Ovary (tissue), 10 donors: ENCODE measurements at places on chromosomes 4 and X. TPM values are rescaled to one million over a fixed set of nuclear protein-coding genes. Genes with fewer than 3 reads are reported as not detected.

DNA sequence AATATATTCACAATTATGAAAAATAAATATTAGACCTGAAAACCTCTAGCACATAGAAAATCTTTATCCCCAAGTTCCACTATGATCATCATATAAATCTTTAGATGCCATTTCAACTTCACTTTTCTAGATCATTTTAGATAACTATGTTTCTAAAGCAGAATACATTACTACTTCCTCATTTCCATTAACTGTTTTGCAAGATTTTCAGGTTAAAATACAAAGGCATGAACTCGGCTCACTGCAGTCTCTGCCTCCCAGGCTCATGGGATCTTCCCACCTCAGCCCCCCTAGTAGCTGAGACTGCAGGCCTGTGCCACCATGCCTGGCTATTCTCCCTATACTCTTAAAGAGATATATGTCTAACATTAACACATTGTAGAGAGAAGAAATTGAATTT is 1365.9 kb upstream of the AGA start:
- no peak for DNase-seq

ARX gene
- polyA plus RNA-seq, result 78.0 TPM

REPS2 gene
- polyA plus RNA-seq, result 9.1 TPM

CENPVL1 gene
- polyA plus RNA-seq, result not detected

PDZD4 gene
- 2.0 TPM for polyA plus RNA-seq

IL21 gene
- not detected for polyA plus RNA-seq

TMEM33 gene
- polyA plus RNA-seq, result 8.8 TPM

DNA sequence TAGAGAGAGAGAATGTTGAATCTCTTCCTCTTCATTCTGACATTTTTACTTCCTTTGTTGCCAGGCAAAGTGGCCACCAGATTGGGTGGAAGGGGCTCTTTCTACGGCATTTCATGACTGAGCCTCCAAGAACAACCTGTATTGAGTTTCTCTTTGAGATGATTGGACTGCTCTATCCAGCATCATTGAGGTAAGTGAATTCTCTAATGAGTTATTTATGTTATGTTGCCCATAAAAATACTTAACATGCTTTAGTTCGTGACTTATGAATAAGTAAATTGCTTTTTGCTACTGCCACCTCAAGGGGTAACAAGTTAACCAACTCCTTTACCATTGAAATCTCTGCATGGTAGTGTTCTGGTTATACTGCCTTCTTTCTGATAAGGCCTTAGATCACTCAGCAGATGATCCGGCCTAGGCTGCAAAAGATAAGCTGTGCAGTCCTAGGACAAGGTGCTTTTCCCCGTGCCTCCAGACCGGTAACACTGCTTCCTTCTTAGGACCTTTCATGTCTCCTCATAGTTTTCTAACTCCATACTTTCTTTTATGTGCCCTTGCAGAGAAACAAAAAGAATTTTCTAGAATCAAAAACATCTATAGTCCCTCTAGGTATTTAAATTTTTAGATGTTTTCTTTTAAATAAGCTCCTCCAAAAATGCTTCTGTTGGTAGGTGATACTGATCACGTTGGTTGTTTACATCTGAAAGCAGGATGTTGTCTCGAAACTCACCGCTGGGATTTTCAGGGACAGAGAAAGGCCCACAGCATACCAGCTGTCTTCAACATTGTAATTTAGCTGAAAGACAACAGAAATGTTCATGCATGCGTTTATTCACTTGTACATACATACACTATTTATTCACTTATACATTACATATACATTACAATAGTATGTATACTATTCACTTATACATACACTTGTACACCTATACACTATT is 157.1 kb upstream of the RBPJ start:
- DNase-seq, result no peak

- DNase-seq, result no peak
These were observed 21.0 kb downstream of the RBM47 start for GRCh38 chr4:40608628-40609027.

DUSP21 gene
- not detected for polyA plus RNA-seq

- DNase-seq, result no peak
These were observed 62.1 kb downstream of the CLCN3 start for GRCh38 chr4:169682372-169683047.

DNA sequence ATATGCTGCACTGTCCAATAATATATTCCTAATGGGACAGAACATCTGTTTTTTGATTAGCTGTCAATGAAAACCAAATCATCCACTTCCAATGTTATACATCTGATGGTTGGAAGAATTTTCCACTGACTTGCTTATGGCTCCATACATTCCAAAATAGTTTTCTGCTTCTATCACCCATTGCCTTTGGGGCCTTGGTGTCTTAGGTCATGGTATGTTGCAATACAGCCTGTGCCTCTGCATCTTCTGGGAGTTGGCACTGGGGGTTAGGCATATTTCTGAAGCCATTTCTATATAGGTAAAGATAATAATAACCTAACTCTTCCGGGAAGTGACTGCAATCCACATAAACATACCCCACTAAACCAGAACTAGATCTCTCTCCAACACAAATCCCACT is 53.2 kb upstream of the NR3C2 start:
- no peak for DNase-seq

GRCh38 chrX:150165776-150166610 is 197.1 kb upstream of the MAMLD1 start:
- DNase-seq, result no peak

DNA sequence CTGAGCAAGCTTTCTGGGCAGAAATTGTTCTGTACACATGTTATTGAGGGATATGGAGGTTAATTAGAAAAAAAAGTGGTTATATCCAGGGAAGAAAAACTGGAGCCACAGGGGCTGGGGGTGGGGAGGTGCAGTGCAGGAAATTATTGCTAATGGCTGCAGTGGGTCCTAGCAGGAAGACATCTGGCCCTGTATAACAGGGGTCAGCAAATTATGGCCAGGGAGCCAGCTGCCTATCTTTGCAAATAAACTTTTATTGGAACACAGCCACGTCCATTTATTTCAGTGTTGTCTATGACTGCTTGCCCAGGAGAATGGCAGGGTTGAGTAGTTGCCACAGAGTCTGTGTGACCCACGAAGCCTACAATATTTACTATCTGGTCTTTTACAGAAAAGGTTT is 23.4 kb upstream of the PRPS2 start:
- no peak for DNase-seq

GRCh38 chr4:2102045-2102883 is 43.1 kb downstream of the NAT8L start:
- DNase-seq, result no peak

- no peak for DNase-seq
These were observed 2464.6 kb downstream of the PCDH7 start for GRCh38 chr4:33184657-33185290.

DNA sequence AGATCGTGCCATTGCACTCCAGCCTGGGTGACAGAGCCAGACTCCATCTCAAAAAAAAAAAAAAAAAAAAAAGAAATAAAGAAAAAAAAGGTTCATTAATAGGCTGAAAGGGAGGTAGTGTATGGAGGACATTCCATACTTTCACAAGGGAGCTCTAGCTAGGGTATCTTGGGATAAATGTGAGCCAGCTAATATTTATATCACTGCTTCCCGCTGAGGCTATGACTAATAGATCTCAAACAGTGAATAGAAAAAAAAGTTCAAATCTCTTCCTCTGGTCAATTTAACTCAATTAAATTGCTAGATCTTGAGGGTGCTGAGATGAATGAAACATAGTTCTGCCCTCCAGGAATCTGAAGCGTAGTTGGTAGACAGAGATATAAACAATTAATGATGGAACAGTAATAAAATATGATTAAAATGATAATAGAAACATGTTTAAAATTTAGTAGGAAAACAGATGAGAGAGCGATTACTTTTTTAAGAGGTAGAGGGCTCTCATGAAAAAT is 55.7 kb upstream of the SHISA3 start:
- no peak for DNase-seq

- DNase-seq, result no peak
These were observed 488 bp downstream of the TBC1D25 start for GRCh38 chrX:48540028-48540375.

DNA sequence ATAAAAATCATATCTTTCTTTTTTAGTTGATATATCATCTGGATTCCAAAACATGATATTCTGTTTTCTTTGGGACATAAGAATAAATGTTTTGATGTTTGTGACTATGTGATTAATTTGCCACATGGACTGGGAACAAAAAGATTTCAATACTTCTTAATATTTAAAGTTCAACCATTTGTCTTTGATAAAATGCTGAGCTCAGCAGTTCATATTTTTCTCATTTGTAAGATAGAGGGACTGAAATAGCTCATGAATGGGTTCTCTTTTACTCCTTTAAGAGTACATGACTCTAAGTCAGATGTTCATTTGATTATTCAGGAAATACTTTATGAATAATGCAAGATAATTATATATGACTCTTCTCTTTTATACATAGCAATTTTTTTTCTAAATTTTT is 205.9 kb upstream of the FAM47A start:
- no peak for DNase-seq
